ENCODE measurements at places on chromosomes 7 and 10.

DNA sequence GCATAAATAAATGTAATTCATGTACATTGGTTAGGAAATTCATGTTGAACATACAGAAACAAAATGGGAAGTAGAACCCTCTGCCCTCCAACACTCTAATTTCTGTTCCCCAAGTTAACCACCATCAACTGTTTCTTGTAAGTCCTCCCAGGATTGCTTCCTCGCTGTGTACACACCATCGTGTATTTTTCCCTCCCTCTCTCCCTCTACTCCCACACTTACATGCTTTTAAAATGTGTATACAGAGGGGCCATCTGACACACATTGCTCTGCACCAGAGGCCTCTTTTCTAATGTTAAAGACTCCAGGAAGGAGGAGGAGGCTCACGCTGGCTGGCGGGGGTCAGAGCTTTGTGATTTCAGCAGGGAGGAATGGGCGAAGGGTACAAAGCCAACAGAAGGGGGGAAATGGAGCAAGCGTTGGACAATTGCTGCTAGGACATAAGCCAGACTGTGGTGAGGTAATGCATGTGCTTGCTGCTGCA, 1.9 kb upstream of the EPHA1 start:
- no peak for DNase-seq

- peak; percentile 91 for DNase-seq
Observed at GRCh38 chr7:69457595-69458504, 140.4 kb upstream of the AUTS2 start.

GRCh38 chr7:101435461-101436220, 73.0 kb downstream of the COL26A1 start:
- DNase-seq: no peak

GRCh38 chr10:113302062-113302461, 250.8 kb upstream of the HABP2 start:
- DNase-seq: no peak

- no peak for DNase-seq
Observed at GRCh38 chr7:155724327-155725005, 80.0 kb downstream of the RBM33 start.

- no peak for DNase-seq
Observed at GRCh38 chr10:71299071-71299785, 19.8 kb upstream of the SLC29A3 start.

- DNase-seq: no peak
Observed at GRCh38 chr7:68334216-68334615, 1264.1 kb upstream of the AUTS2 start.

GRCh38 chr7:85222522-85222921, 35.7 kb upstream of the SEMA3D start:
- DNase-seq: no peak

GRCh38 chr10:126732868-126733267, 62.4 kb upstream of the C10orf90 start:
- no peak for DNase-seq

- peak; percentile 60 for DNase-seq
Observed at GRCh38 chr10:34731885-34732701, 83.0 kb downstream of the PARD3 start.

DNA sequence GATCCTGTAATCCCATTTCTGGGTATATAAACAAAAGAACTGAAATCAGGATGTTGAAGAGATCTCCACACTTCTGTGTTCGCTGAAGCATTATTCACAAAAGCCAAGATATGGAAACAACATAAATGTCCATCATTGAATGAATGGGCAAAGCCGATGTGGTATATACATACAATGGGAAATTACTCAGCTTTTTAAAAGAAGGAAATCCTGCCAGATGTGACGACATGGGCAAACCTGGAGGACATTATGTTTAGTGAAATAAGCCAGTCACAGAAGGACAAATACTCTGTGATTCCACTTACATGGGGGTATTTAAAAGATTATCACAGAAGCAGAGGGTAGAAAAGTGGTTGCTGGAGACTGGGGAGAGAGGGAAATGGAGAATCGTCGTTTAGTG, 23.9 kb upstream of the FAM107B start:
- no peak for DNase-seq

GRCh38 chr7:67754651-67755050, 758.0 kb downstream of the TYW1 start:
- DNase-seq: peak; percentile 58

- no peak for DNase-seq
Observed at GRCh38 chr7:4132221-4132620, 549.9 kb upstream of the FOXK1 start.

GRCh38 chr10:122990278-122990677, 10.1 kb downstream of the PSTK start:
- DNase-seq: peak; percentile 23

GRCh38 chr7:70849580-70850235, 282.2 kb upstream of the GALNT17 start:
- no peak for DNase-seq

DNA sequence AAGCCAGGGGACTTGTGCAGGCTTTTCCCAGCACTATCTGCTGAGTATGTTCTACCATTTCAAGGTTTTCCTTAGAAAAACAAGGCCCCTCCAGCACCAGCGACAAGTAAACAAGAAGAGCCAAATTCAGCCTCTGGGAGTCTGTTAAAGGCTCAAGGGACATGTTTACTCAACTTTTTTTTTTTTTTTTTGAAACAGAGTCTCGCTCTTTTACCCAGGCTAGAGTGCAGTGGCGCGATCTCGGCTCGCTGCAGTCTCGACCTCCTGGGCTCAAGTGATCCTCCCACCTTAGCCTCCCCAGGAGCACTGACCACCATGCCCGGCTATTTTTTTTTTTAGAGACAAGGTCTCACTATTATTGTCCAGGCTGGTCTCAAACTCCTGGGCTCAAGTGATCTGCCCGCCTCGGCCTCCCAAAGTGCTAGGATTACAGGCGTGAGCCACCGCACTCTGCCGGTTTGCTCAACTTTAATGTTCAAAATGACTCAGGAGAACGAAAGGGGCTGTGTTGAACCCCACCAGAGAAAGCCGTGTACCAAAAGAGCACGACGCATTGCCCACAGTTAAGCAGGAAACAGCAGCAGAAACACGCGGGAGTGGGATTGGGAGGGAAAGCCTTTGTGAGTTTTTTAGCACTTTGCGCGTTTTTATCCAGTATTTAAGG, 772 bp downstream of the PRDX3 start:
- DNase-seq: no peak

- no peak for DNase-seq
Observed at GRCh38 chr10:61120805-61121204, 176.8 kb upstream of the RHOBTB1 start.

DNA sequence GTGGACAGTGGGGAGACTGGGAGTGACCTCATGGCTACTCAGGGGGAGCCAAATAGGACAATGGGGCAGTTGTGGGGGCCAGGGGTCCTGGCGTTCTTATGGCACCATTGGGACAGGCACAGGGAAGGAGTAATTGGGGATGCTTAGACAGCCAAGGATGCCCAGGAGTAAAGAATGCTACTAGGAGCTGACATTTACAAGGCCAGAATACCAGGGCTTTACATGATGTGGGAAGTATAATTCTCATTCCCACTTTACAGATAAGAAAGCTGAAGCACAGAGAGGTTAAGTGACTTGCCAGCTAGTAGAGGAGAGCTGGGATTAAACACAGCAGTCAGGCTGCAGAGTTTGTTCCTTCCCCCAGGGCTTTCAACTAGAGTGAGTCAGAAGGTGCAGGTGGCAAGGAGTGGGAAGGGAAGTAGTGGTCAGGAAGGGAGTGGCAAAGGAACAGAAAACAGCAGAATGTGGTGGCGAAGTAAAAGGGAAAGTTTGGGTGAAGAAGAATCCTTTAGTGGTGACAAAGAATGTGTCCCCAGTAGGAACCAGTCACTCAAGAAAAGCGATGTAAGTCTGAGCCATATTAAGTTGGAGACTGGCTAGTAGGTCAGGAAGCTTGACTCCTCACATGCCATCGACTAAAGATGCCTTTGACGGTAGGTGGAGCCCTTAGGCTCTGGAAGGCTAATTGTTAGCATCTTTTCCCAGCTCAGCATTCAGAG, 32.8 kb downstream of the CPVL start:
- DNase-seq: peak; percentile 51

DNA sequence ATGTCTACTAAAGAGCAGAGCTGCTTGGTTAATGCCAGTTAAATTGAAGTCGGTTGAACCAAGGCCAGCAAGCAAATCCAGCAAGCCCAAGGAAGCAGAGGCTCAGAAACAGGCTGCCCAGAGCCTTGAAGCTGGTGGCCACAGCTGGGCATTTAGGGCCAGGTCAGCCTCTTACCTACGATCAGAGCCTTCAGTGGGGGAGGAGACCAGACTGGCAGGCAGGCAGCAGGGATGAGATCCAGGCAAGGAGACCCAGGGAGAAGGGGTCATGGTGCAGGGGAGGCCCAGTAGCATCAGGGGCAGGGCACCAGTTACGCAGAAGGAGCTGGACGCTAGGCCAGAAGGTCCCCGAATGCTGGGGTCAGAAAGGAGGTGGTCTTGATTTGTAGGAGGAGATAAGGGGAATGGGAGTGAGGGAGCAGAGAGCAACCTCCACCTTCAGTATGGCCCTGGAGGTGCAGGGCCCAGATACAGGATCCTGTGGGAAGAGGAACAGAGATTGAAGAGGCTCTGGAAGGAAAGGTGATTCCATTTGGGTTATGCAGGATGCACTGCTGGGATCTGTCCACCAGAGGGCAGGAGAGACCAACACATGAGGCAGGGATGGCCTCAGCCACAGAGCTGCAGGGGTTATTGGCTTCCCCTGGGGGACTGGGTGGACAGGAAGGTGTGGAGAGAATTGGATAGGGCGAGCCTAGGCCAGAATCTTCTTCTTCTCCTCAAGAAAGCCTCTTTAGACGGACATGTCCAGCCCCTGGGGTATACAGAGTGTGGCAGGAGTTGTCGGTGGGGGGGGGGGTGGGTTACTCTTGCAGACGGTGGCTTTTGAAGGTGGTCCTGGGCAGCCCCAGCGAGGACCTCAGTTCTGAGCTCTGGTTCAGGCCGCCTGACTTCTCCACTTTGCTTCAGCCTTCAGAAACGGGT, 132.6 kb upstream of the PODXL start:
- DNase-seq: peak; percentile 78

- DNase-seq: no peak
Observed at GRCh38 chr10:49308881-49309280, 9.9 kb downstream of the C10orf71 start.

GRCh38 chr7:126370038-126370668, 882.6 kb downstream of the GRM8 start:
- no peak for DNase-seq

DNA sequence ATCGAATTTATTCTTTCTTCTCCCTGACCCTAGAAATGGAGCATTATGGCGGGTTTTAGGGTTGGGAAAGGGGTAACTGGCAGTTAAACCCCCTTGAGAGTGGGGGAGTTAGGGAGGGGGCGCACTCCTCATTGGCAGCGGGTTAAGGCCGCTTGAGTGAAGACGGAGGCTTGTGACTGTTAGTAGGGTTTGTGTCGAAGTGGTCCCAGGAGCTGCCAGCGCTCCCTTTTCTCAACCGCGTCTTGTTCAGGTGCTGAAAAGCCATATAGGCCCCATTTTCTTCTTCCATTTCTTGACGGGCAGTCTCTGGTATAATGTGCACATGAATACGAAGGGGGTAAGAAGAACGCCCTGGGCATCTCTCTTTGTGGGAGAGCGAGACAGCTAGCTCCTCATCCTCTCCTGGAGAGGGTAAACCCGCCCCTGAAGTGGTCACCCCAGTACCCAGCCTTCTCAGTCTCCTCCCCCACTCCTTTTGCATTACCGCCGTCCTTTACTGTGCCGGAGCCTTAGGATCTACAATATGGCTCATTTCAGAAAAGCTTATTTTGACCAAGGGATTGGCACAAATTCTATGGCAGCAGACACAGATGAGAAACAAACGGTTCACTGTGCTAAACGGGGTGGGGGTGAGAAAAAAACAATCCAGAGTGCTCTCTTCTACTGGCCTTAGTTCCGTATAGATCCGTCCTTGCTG, 836 bp downstream of the KMT2E start:
- DNase-seq: peak; percentile 63

DNA sequence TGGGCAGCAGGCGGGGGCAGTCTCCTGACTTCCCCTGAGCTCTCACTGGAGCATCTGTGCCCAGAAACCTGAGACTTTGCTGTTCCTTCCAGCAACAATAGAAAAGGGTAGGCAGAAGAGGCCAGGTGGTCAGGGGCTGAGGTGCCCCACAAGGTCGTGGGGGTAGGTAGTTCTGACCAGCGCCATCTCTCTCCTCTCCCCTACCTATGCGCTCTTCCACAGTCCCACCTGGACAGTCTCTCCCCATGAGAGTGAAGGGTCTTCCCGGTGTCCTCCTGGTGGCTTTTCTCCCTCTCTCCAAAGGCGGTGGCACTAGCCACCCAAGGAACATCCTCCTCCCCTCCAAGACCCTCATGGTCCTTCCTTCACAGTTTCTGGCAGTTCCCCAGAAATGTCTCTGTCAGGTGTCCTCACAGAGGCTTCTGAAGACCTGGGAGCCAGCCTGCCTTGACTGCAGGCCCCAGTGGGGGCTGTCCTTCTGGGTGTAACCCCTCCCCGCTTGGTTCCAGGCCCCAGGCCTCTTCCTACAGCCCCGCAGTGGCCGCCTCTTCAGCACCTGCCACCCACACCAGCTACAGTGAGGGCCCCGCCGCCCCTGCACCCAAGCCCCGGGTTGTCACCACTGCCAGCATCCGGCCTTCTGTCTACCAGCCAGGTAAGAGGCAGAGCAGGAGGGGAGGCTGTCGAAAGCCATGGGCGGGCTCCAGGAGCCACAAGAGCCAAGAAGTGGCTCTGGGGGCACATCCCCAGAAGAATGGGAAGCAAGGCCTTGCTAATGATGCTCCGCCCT, 41.3 kb downstream of the LDB3 start:
- no peak for DNase-seq

DNA sequence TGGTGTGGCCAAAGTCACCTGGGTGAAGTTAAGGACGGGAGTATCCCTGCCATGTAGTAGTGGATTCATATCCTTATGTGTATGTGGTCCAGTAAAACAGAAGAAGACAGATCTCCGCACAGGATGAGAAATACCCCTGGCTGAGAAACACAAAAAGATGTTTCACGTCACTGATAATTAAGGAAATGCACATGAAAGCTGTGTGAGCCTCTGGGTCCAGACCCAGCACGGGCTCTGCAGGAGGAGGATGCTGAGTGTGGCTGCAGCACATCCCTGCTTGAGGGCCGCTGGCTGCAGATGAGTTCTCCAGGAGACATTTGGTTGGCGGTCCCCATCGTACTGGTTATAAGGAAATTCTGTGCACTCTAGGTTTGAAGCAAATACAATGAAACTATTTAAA, 8.2 kb upstream of the SUN1 start:
- no peak for DNase-seq

All from astrocyte of the hippocampus (primary cell).